ENCODE measurements at places on chromosomes 1 and 21. TPM values are rescaled to one million over a fixed set of nuclear protein-coding genes. Genes with fewer than 3 reads are reported as not detected.

The OR10Z1 gene
- under 0.01 TPM for total RNA-seq

The ALX3 gene
- total RNA-seq: not detected

The ACADM gene
- 29.9 TPM for total RNA-seq

The TUFT1 gene
- 18.2 TPM for total RNA-seq

The ADGRL4 gene
- 5.0 TPM for total RNA-seq

The FCRL5 gene
- not detected for total RNA-seq

The METTL18 gene
- 9.8 TPM for total RNA-seq

The AKNAD1 gene
- 0.17 TPM for total RNA-seq

The NBPF10 gene
- 5.1 TPM for total RNA-seq

The CLCA1 gene
- total RNA-seq: not detected

The MEX3A gene
- 1.7 TPM for total RNA-seq

The FBXO44 gene
- 17.8 TPM for total RNA-seq

The SCYL3 gene
- total RNA-seq: 10.8 TPM

The NOS1AP gene
- 0.17 TPM for total RNA-seq

The GUCA2B gene
- total RNA-seq: not detected

The ATP1A1 gene
- 141 TPM for total RNA-seq

The NR1I3 gene
- not detected for total RNA-seq

The SPTA1 gene
- total RNA-seq: 0.17 TPM

The KIF17 gene
- total RNA-seq: 1.3 TPM

The SYCP1 gene
- not detected for total RNA-seq

The ARL8A gene
- 17.5 TPM for total RNA-seq

The CCDC17 gene
- total RNA-seq: 0.99 TPM

The CLDN14 gene
- total RNA-seq: not detected

The GBP3 gene
- 44.9 TPM for total RNA-seq

The CYP4A22 gene
- not detected for total RNA-seq

The LRRC3 gene
- total RNA-seq: 0.26 TPM

The CLIC6 gene
- total RNA-seq: 1.8 TPM

Measured in fibroblast of lung (primary cell).